ENCODE measurements at places on chromosomes 2 and 18.

- DNase-seq = no peak
Measured at GRCh38 chr2:240506406-240507059, 51.3 kb downstream of the ANKMY1 start.

GRCh38 chr2:9552219-9553178 lies 3.1 kb downstream of the ADAM17 start:
- DNase-seq = no peak

- no peak for DNase-seq
Measured at GRCh38 chr2:182240862-182241371, 185.9 kb downstream of the PDE1A start.

GRCh38 chr18:47118981-47119380 lies 31.3 kb downstream of the HDHD2 start:
- DNase-seq = no peak
